ENCODE measurements at places on chromosomes 7 and 10.

DNA sequence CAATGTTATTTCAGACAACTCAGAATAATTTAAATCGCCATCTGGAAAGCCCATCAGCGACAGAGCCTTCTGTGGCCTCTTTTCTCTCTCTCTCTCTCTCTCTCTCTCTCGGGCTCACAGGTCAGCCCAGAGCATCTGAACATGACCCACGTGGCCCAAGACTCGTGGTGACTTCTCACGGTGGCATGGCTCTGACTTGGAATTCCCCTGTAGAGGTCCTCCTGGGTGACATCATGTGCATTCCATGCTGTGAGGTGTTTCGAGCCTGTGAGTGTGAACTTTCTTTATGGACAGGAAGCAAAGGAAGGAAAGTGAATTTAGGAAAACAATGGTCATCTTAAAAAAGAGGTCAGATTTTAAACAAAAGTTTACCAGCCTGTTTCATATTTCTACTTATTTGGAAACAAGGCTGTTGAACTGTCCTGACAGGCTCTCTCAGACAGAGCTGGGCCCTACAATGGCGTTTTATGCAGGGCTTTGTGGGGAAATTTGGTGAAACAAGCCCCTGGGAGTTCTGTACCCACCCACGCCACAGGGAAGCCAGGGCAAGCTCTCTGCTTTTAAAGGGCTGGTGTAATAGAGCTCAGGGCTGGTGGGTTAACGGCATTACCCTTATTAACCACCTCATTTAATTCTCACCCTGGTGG lies 359.7 kb upstream of the ZNF32 start:
- H3K36me3 ChIP-seq, result no peaks in the 10 kb centered on the region
- H3K4me1 ChIP-seq, result no peaks in the 10 kb centered on the region
- DNase-seq, result no peak

- peaks cover 8% of the 10 kb centered on the region for H3K4me1 ChIP-seq
- no peak overlapping the region for H3K4me3 ChIP-seq
- no peaks in the 10 kb centered on the region for H3K27me3 ChIP-seq
- no peak overlapping the region for H3K27ac ChIP-seq
- DNase-seq, result peak; percentile 6
Measured at GRCh38 chr7:17994079-17994850, 33.4 kb downstream of the PRPS1L1 start.

GRCh38 chr10:59508296-59508695 lies 145.9 kb upstream of the FAM13C start:
- no peak for DNase-seq
- no peak overlapping the region for H3K27ac ChIP-seq
- no peaks in the 10 kb centered on the region for H3K4me1 ChIP-seq
- no peak overlapping the region for H3K4me3 ChIP-seq
- H3K36me3 ChIP-seq, result no peaks in the 10 kb centered on the region
- H3K27me3 ChIP-seq, result no peaks in the 10 kb centered on the region

- peaks cover 11% of the 10 kb centered on the region for H3K4me1 ChIP-seq
- H3K27ac ChIP-seq, result no peak overlapping the region
- no peak overlapping the region for H3K4me3 ChIP-seq
- DNase-seq, result no peak
- no peaks in the 10 kb centered on the region for H3K36me3 ChIP-seq
Measured at GRCh38 chr7:5678295-5679047, 103.0 kb downstream of the RNF216 start.

DNA sequence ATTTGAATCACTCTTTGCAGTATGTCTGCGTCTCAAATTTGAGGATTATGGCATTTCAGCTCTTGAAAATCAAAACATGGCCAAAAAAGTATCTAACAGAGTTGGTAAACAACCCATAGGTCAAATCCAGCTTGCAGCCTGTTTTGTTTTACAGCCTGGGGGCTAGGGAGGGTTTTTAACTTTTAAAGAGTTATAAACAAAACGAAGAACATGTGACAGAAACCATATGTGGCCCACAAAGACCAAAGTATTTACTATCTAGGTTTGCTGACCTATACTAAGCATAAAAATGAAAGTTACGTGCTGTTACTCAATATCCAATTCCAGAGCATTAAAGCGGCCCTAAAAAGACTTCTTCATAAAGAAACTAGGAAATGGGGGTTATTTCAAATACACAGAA lies 55.5 kb upstream of the STARD3NL start:
- H3K4me3 ChIP-seq, result no peak overlapping the region
- H3K4me1 ChIP-seq, result no peaks in the 10 kb centered on the region
- H3K36me3 ChIP-seq, result no peaks in the 10 kb centered on the region
- no peaks in the 10 kb centered on the region for H3K27me3 ChIP-seq
- H3K27ac ChIP-seq, result no peak overlapping the region

DNA sequence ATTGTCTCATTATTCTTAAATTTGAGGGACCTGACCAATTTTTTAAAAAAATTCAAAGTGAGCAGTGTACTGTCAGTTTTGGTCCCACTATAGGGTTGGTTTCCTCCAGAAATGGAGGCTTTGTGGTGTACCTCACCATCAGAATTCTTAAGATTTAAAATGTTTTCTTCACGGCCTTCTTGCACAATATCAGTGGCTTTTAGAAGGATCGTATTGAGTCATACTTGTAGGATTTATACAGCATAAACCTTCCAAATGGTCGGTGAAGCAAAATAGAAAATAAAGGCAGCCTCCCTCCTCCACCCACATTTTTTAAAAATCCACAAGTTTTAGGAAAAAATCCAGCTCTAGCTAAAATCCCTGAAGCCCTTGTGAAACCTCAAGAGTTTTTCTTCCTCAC lies 126.4 kb downstream of the RNLS start:
- H3K27ac ChIP-seq, result no peak overlapping the region
- no peak overlapping the region for H3K4me3 ChIP-seq
- no peaks in the 10 kb centered on the region for H3K36me3 ChIP-seq
- DNase-seq, result no peak
- no peaks in the 10 kb centered on the region for H3K27me3 ChIP-seq

GRCh38 chr10:60286559-60286958 lies 103.1 kb downstream of the ANK3 start:
- H3K27ac ChIP-seq, result no peak overlapping the region
- no peak for DNase-seq
- H3K4me1 ChIP-seq, result peaks cover 16% of the 10 kb centered on the region
- H3K36me3 ChIP-seq, result no peaks in the 10 kb centered on the region

Data from neural progenitor cell (in vitro differentiated cells).